Activated CD4-positive, alpha-beta T cell treated with anti-CD3 and anti-CD28 coated beads, Interleukin-2, amount 50 U/mL, for 1 hour (primary cell): ENCODE measurements at places on chromosomes 6 and 20.
A peak's percentile ranks its signal among the peaks of the same experiment; 100 is the strongest.

- no peak for DNase-seq
Observed at GRCh38 chr6:33147807-33148666, 44.2 kb downstream of the COL11A2 start.

DNA sequence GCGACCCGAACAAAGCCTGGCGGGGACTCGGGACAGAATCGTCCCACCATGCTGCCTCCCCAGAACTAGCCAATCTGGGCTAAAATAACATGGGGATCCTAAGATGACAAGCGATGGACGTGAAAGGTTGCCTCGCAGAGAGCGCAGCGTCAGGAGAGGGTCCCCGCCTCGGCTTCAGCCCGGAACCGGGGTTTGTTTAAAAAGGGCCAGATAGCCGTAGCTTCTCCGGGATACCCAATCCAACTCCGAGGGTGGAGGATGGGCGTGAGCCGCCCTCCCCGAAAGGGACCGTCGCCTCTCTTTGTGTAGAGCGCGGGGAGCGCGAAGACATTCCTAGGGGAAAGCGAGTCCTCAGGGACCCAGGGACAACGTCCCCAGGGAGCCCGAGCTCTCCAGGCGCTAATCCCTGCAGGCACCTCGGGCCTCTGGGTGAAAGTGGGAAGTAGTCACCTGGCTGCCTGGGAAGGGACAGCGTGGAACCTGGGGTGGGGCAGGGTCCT, 643 bp downstream of the CD24 start:
- DNase-seq: no peak

- no peak for DNase-seq
Observed at GRCh38 chr6:128494440-128494839, 26.0 kb downstream of the PTPRK start.

DNA sequence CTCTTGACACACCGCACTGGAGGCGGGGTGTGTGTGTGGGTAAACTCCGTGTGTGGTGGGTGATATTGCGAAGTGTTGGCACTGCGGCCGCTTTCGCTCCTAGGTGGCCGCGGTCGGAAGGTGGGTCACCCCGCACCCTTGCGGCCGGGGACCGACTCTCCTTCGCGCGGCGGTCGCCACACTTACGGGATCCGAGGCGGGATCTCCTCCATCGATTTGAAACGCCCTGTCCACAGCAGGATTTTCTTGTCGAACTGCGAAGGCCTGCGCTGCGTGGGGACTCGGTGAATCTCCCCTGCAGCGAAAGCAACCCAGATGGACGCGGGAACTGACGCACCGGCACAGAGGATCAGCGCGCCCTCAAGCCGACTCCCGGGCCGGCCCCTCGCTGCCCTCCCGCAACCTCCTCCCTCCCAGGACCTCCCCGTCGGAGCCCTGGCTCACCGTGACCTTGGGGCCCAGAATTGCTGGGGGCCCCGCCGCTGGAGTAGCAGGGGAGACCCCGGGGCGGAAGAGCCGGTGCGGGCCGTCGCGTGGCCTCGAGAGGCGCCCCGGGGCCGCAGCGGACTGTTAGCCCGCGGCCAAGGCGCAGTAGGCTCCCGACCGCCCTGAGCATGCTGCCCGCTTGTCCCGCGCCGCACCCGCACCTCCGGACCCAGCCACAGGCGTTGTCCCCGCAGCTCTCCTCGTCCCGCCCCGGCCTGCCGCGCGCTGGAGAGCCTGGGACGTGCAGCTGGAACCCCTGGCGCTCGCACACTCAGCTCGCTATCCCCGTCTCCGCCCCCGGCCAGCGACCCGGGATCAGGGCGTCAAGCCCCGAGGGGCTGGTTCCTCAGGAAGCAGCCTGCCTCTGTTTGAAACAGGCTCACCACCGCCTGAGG, at the start of gene FAM162B:
Gene FAM162B (minus strand): TSS at position 759 of the 881 bp plus-strand sequence. CDS start 143 bp downstream, at position 616.
- no peak for DNase-seq

- DNase-seq: no peak
Observed at GRCh38 chr20:35443003-35443402, 5.0 kb upstream of the GDF5 start.

DNA sequence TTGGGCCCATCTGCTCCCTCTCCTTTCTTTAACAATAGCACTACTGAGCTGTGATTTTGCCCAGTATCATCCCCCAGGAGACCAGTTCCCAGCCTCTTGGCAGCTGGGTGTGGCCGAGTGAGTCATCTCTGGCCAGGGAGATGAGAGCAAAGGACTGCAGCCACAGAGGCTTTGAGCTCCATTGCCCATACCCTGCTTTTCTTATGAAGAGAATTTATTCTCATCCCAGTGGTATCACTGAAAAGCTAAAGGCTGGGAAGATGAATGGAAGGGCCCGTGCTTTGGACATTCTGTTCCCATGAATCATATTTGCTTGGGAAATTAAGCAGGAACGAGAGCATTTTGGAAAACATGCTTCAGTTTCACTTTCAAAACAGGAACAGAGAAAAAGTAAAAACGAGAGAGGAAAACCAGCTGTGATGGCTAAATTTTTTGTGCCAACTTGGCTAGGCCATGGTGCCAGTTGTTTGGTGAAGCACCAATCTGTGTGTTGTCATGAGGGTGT, 14.9 kb downstream of the CST3 start:
- DNase-seq: no peak

DNA sequence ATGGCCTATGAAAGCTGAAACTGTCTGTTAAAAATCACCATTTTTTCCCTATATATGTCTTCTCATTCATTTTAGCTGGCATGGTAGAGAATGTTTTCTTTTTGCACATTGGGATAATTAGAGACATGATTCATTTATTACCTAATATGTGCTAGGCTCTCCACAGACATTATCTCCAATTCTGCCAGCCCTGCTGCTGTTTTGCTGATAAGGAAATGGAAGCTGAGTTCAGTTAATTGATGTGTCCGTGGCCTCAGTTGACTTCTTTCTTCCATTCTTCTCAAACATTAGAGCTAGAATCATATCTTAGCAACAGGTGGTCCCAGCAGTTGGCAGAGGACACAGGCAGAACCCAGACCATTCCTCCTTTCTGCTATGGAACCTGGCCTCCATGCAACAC, 644.1 kb upstream of the CITED2 start:
- no peak for DNase-seq

GRCh38 chr6:22152841-22153240, 144.0 kb downstream of the PRL start:
- no peak for DNase-seq

- DNase-seq: no peak
Observed at GRCh38 chr6:72741083-72741482, 119.2 kb downstream of the KCNQ5 start.

DNA sequence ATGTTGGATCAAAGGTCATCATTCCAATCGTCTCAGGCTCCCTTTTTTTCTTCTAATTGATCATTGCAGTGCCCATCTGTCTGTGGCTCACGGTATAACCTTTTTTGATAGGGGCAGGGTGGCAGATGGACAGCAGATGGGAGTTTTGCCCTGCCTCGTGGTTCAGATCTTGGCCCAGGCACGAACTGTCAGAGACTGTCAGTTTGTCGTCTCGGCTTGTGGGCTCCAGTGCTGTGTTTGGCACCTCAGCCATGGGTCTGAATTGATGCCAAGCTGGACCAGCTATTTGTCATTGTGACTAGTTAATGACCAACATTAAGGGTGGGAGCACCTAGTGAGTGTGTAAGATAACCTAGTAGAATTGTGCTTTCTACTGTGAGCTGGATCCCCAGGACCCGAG, 197.6 kb downstream of the PRL start:
- no peak for DNase-seq

DNA sequence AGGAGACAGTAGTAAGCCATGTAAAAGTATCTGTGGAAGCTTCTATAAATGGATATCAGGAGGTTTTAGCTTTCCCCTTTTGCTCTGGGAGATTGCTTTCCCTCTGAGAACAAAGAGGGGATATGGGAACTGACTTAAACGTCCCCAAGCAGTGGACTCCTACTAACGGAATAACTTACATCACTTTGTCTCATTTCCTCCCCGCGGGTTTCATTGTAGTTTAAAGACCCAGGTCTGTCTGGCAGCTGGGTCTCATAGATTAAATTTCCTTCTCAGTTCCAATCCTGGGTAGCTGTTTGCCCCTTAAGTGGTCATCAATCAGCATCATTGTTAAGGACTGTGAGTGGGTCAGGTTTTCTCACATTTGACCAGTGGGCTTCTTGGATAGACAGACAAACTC, 68.7 kb downstream of the PLAGL1 start:
- DNase-seq: no peak

GRCh38 chr20:35992713-35993335, 24.4 kb downstream of the CNBD2 start:
- peak; percentile 31 for DNase-seq

DNA sequence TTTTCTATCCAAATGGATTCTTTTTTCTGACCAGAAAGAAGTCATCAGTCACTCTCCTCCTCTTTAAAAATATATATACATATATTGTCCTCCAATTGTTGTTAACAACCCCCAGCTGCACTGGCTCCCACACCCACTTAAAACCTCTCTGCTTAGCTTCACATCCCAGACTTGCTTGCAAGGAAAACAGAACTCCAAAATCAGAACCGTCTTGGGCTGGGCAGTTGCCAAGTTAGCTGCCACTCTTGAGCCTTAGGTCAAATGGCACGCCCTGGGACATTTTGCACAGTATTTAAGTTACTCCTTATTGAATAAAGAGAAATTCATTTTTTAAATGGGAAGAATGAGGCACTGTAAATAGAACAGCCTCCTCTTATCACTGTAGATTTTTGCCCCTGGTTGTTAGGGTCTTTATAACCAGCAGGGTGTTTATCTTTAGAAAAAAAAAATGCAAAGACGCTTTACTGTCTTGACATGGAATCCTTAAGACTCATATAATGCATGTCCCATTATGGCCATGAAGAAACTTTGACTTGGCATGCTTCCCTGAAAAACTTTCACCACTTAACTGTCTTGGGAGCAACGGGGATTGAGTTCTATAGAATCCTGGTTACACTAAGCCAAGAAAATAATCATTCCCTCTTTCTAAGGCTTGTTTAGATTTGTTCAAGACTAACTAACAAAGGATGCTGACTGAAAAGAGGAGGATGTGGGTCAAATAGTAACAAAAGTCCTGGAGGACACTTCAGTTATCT, 204.5 kb downstream of the ISM1 start:
- no peak for DNase-seq

DNA sequence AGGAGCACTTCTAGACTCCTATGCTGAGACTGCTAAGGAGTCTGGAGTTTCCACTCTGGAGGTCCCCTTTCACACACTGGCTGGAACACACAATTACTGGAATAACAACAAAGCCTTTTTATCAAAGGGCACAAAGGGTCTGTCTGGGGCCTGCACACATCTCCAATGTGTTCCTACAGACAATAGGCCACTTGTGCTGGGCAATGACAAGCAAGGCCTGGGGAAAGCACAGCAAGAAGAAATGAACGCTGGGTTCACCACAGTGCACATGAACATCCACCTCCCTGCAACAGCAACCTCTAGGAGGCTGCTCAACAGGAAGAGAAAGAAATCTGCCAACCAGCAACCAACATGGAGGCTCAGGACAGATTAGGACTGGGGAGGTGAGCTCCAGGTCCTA, 43.9 kb downstream of the TRPC4AP start:
- DNase-seq: no peak

DNA sequence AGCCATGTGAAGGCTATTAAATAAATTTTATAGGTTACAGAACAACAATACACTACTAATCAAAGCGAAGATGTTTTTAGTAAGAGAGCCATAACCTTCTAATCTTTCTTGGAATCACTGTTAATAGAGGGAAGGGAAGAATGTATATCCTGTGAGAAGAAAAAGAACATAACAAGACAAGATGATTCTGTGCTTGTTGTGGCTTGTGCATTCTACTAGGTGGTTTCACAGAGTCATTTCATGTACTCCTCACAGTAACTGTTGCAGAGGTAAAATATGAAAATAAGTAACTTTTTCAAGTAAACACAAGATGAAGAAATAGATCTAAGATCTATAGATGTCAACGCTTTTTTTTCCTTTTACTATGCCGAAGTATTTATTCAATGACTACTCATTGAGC, 116.9 kb upstream of the FAM83B start:
- DNase-seq: no peak

- DNase-seq: no peak
Observed at GRCh38 chr6:51299621-51300380, 481.1 kb downstream of the TFAP2B start.

GRCh38 chr6:170286934-170287265, 4.0 kb downstream of the DLL1 start:
- DNase-seq: no peak

DNA sequence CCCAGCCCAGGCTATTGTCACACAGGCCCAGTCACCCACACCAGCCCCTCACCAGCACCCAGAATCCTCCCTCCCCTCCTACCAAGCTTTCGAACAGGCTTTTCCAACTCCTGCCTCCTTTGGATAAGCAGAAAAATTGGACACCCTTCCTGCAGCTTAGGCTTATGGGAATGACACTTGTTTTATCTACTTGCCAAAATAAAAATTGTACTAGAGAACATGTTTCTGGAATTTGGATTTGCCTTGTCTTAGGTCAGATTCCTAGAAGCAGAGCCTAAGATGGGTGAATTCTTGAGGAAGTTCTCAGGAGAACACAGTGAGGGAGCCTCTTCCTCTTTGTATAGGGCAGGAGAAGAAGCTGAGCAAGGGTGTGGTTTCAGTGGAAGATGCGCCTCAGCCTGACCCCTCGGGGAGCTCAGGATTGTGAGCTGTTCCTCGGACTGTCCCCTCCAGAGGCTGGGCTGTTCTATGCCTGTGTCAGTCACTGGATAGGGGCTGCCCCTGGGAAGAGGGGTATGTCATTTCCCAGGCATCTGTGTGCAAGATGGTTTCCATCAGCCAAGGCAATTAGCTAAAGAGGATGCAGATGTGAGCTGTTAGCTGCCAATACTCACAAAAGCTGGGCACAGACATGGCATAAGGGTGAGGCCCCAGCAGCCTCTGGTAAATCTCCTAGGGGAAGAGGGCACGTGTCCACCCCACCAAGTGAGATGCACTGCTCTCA, 33.9 kb downstream of the ITPR3 start:
- DNase-seq: no peak

DNA sequence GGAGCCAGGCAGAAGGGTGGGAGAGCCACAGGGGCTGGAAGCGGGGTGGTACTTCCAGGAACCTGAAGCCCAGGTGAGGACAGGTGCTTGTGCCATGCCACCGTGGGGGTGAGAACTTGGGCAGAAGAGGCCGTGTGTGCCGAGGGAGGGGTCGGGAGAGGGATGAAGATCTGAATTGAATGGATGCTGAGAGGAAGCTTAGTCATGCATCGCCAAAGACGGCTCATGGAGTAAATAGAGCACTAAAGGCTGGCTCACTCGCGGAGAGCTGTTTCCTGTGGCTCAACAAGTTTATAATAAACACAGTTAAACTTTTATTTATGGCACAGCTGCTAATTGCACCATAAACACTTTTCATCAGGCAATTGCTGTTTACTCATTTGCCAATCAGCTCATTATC, 21.7 kb upstream of the MYT1 start:
- DNase-seq: no peak

GRCh38 chr6:78861509-78861908, 5.8 kb upstream of the IRAK1BP1 start:
- DNase-seq: no peak

- DNase-seq: peak; percentile 62
Observed at GRCh38 chr6:135183002-135183531, 2.0 kb downstream of the MYB start.

GRCh38 chr6:90162648-90163387, 133.8 kb downstream of the BACH2 start:
- no peak for DNase-seq

- no peak for DNase-seq
Observed at GRCh38 chr6:5672581-5673011, 334.1 kb downstream of the NRN1 start.

- DNase-seq: peak; percentile 12
Observed at GRCh38 chr20:911882-912600, 4.1 kb downstream of the ANGPT4 start.

GRCh38 chr6:166626177-166627032, 646 bp downstream of the RPS6KA2 start:
- DNase-seq: peak; percentile 23

- DNase-seq: no peak
Observed at GRCh38 chr6:82989736-82990290, 75.8 kb downstream of the UBE3D start.
